ENCODE measurements at places on chromosomes 3 and 15. TPM values are rescaled to one million over a fixed set of nuclear protein-coding genes. Genes with fewer than 3 reads are reported as not detected.

Gene MRPS11
- 111 TPM for total RNA-seq

Gene THAP10
- 4.1 TPM for total RNA-seq

Gene KBTBD13
- total RNA-seq, result not detected

Gene IL17RE
- total RNA-seq, result 1.7 TPM

Gene SOX14
- not detected for total RNA-seq

Gene ZKSCAN7
- not detected for total RNA-seq
